Sigmoid colon (tissue), 7 donors: ENCODE measurements at places on chromosomes 4 and X. TPM values are rescaled to one million over a fixed set of nuclear protein-coding genes. Genes with fewer than 3 reads are reported as not detected.
A peak's percentile ranks its signal among the peaks of the same experiment; 100 is the strongest.

DNA sequence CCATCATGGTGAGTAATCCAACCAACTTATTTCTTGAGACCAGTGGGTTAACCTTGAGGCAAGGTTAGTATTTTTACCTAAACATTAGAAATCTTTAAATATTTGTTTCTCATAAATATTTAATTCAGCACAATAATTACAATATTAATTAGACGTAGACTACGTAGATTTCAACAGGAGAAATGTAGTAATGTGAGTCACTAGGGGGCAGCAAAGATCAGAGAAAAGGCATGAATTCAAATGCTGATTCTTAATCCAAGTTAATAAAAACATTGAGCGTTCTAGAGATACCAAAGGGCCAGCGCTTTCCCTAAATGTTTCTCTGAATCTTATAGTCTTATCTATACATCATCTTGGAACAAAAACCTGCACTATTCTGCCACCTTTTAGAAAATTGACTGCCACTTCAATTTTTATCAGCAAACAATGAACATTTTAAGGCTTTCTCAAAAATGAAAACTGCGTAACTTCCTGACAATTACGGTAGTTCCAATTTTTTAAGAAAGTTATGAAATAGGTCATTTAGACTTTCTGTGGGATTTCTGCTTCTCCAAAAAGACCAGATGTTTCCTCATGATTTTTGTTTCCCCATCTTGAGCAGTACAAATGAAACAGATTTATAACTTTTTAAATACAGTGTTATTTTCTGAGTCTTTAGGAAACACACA lies 180.7 kb downstream of the GASK1B start:
- H3K27me3 ChIP-seq: no peaks in the 10 kb centered on the region
- no peaks in the 10 kb centered on the region for H3K4me1 ChIP-seq
- no peak for DNase-seq

DNA sequence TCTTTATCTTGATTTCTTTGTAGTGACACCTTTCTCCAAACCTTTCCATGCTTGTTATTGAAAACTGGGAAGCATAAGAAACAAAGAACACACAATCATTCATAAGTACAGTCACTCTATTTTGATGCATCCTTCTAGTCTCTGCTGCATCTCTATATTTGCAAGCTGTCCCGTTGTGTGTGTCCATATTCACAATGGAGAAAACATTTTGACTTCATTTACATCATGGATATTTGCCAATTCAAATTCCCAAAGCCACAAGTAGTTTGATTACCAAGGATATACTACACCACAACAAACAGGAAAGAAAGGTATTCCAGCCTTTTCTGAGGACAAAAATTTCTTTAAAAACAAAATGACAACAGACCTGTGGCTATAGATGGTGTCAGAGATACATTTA lies 673.8 kb downstream of the STIM2 start:
- no peaks in the 10 kb centered on the region for H3K36me3 ChIP-seq
- H3K4me3 ChIP-seq: no peak overlapping the region
- H3K27me3 ChIP-seq: no peaks in the 10 kb centered on the region

- H3K4me1 ChIP-seq: peaks cover 18% of the 10 kb centered on the region
- no peaks in the 10 kb centered on the region for H3K27me3 ChIP-seq
- peak overlapping the region; percentile 91 for H3K27ac ChIP-seq
- peak overlapping the region; percentile 69 for H3K4me3 ChIP-seq
- DNase-seq: no peak
- peaks cover 38% of the 10 kb centered on the region for H3K36me3 ChIP-seq
Observed at GRCh38 chr4:151100531-151100930, 1.1 kb downstream of the RPS3A start.

- H3K27ac ChIP-seq: no peak overlapping the region
- no peaks in the 10 kb centered on the region for H3K27me3 ChIP-seq
- H3K4me1 ChIP-seq: no peaks in the 10 kb centered on the region
Observed at GRCh38 chr4:35772291-35772690, 472.0 kb downstream of the ARAP2 start.

DNA sequence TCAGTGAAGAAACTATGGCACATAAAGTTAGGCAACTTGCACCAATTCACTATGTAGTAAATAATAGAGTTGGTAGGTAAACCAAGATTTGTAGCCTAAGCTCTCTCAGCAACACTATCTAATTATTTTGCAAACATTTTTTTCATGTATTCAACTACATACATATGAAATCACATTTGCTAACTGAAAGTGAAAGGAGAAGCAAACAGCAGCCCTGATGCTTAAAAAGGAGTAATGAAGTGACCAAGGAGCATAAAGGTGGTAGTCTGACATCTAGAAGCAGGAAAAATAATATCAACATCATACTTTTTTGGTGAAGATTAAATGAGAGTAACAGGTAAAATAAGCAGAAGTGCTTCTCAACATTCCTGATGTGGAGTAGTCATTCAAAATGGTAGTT lies 603.7 kb downstream of the GRXCR1 start:
- H3K27ac ChIP-seq: no peak overlapping the region
- no peak for DNase-seq
- H3K27me3 ChIP-seq: no peaks in the 10 kb centered on the region
- H3K4me3 ChIP-seq: no peak overlapping the region
- H3K4me1 ChIP-seq: no peaks in the 10 kb centered on the region
- no peaks in the 10 kb centered on the region for H3K36me3 ChIP-seq

GRCh38 chr4:162700358-162700757 lies 466.3 kb downstream of the NAF1 start:
- no peak overlapping the region for H3K27ac ChIP-seq
- no peaks in the 10 kb centered on the region for H3K27me3 ChIP-seq
- DNase-seq: no peak
- H3K36me3 ChIP-seq: no peaks in the 10 kb centered on the region

GRCh38 chr4:74166135-74166534 lies 8.2 kb downstream of the MTHFD2L start:
- no peak overlapping the region for H3K4me3 ChIP-seq
- H3K4me1 ChIP-seq: no peaks in the 10 kb centered on the region
- no peak for DNase-seq
- no peaks in the 10 kb centered on the region for H3K36me3 ChIP-seq

DNA sequence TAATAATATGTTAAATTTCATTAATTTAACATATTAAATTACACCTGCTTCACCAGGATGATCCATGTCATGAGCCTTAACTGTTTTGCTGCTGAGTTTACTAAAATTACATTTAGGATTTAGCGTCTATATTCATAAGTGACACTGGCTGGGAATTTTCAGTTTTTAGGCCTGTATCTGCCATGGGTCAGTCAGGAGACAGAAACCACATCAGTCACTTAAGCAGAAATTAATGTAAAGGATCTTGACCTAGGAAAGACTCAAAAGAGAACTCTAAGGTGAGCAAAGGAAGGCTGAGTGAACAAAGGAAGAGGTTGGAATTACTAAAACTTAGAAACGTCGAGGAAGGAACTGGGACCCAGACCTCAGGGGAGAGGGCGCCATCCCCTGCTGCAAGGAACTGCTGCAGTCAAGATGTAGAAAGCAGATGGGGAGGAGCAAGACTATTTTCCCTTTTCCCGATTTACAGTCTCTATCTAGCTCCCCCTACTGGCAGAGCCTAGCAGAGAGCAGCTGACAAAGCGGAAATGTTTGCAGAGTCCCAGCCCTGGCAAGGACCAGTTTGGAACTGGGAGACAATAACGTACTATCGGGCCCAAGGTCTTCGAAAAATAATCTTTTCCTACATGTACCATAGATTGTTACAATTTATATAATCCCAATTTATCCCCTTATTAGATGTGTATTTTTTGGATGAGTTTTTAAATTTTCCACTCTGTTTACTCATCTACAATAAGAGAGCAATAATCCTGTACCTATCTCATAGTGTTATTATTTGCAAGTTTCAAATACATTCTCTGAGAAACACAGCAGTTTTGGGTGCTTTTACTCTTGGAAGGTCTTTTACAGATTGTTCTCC lies 22.6 kb upstream of the RBBP7 start:
- H3K36me3 ChIP-seq: no peaks in the 10 kb centered on the region
- no peak overlapping the region for H3K27ac ChIP-seq
- no peaks in the 10 kb centered on the region for H3K4me1 ChIP-seq
- peak; percentile 77 for DNase-seq

DNA sequence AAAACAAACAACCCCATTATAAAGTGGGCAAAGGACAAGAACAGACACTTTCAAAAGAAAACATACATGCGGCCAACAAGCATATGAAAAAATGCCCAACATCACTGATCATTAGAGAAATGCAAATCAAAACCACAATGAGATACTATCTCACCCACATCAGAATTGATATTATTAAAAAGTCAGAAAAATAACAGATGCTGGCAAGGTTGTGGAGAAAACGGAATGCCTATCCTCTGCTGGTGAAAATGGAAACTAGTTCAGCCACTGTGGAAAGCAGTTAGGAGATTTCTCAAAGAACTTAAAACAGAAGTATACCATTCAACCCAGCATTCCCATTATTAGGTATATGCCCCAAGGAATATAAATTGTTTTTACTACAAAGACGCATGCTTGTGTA lies 112.5 kb downstream of the JADE1 start:
- no peaks in the 10 kb centered on the region for H3K4me1 ChIP-seq
- no peak for DNase-seq
- no peaks in the 10 kb centered on the region for H3K27me3 ChIP-seq
- no peaks in the 10 kb centered on the region for H3K36me3 ChIP-seq

DNA sequence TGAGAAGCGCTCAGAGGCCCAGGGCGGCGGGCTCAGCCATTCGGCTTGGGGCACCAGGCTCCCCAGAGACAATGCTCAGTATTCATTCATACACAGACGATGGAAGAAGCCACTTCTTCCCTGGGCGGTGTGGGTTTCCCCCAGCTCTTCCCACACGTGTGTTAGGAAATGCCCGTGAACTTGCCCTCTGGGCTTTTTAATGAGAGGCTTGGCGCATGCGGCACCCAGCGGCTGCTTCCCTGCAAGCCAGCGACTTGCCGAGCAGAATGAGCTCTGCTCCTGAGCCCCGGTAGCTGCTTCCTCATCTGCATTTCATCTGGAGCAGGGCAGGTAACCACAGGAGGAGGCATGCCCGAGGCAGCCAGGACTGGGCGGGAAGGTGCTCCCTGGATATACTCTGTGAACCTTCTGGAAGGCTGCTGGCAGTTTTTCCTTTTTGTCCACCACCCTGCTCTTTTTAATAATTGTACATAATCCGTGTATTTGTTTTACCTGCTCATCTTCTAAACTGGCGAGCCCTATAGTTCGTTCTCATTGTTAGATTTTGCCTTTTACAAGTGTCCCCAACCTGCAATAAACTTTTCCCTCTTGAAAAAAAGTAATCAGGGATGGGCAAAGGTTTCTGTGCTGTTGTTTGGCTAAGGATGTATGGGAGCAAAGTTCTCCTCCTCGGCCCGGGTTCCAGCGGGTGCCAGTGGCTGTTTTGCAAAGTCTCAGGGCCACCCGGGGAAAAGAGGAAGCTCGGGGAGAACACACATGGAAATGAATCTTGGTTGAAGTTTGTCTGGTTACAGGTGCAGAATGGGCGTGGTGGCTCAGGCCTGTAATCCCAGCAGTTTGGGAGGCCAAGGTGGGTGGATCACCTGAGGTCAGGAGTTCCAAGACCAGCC lies 178.8 kb downstream of the DCLK2 start:
- H3K27ac ChIP-seq: peak overlapping the region; percentile 61
- no peak for DNase-seq
- H3K4me3 ChIP-seq: no peak overlapping the region
- peaks cover 24% of the 10 kb centered on the region for H3K4me1 ChIP-seq
- H3K27me3 ChIP-seq: no peaks in the 10 kb centered on the region

GRCh38 chr4:30427932-30428331 lies 292.2 kb upstream of the PCDH7 start:
- no peaks in the 10 kb centered on the region for H3K27me3 ChIP-seq
- H3K36me3 ChIP-seq: no peaks in the 10 kb centered on the region
- no peak overlapping the region for H3K4me3 ChIP-seq
- H3K27ac ChIP-seq: no peak overlapping the region
- no peak for DNase-seq

GRCh38 chrX:16594490-16594889 lies 55.5 kb upstream of the S100G start:
- H3K27ac ChIP-seq: no peak overlapping the region
- H3K36me3 ChIP-seq: no peaks in the 10 kb centered on the region

The CT45A3 gene
- total RNA-seq: not detected

The GAB1 gene
- 65.6 TPM for total RNA-seq

The STBD1 gene
- total RNA-seq: 17.1 TPM

The AMBN gene
- not detected for total RNA-seq
